Ascending aorta (tissue), 2 donors: ENCODE measurements at places on chromosomes 13 and 19.

- no peak for DNase-seq
Measured at GRCh38 chr13:66689037-66689619, 541.0 kb downstream of the PCDH9 start.

DNA sequence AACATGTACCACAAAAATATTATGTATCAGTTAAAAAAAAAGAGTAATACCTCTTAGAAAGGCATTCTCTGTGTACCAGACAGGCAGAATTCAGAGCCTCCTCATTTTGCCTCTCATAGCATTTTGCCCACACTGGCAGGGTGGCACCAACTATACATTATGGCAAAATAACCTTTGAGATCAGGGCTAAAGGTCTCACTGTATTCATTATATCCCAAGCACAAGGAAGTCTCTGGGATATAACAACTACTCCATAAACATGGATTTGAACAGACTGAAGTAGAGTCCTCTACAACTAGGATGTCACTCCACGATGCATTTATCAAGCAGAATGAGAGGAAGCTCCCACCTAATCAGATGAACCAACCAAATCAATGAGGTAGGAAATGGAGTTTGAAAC lies 10.6 kb downstream of the SUCLA2 start:
- no peak for DNase-seq

- DNase-seq = no peak
Measured at GRCh38 chr19:23241419-23241818, 8.8 kb downstream of the ZNF724 start.

- no peak for DNase-seq
Measured at GRCh38 chr13:21683034-21683733, 12.3 kb downstream of the FGF9 start.

DNA sequence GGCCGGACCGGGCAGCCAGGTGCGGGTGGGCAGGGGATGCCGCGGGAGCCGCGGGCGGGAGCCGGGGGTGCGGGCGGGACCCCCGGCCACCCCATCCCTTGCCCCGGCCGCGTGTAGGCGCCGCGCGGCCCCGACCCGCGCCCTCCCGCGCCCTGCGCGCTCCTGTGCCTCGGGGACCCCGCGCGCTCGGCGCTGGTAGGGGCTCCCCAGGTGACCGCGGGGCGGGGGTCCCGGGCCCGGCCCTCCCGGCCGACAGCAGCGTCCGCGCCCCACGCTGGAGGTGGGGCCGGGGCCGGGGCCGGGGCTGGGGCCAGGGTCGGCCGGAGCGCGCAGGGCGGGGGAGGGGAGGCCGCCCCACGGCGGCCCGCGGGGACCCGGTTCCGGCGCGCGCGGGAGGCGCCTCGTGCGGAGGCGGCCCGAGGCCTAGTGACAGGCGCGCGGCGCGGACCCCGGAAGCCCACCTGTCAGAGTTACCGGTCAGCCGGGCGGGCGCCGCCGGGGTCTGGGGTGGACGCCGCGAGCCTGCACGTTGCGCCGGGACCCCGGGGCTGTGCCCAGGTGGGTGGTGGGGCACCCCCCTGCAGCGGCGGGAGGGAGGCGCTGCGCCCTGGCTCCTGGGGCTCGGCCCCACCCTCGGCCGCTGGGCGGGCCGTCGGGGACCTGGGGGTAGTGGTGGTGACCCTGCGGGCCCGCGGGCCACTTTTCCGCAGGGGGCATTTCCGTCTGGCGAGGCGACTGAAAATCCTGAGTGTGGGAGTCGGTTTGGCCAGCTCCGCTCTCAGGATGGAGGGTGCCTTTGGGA lies 518 bp downstream of the TFDP1 start:
- DNase-seq = no peak

GRCh38 chr19:6041991-6042481 lies 64.1 kb upstream of the RANBP3 start:
- peak; percentile 50 for DNase-seq
